Activated T-cell treated with anti-CD3 and anti-CD28 coated beads for 24 hours (primary cell): ENCODE measurements at places on chromosomes 5 and 9.

GRCh38 chr5:56983593-56984361 is 31.9 kb upstream of the MIER3 start:
- DNase-seq = no peak

DNA sequence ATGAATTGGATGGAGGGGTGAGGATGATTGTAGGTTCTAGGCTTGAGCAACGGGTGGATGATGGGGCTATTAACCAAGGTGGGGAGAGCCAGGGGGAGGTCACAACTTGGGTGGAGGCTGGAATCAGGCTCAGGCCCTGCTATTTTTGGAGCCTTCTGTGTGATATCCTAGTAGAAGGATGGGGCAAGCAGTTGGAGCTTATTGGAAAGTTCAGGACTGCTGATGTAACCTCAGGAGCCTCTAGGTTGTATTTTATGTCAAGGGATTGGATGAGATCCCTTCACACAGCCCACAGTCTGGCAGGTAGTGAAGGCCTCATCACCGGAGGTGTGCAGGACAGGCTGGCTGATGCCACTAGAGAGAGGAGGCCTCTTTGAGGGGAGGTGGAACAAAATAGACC is 11.2 kb upstream of the RPS14 start:
- DNase-seq = no peak

DNA sequence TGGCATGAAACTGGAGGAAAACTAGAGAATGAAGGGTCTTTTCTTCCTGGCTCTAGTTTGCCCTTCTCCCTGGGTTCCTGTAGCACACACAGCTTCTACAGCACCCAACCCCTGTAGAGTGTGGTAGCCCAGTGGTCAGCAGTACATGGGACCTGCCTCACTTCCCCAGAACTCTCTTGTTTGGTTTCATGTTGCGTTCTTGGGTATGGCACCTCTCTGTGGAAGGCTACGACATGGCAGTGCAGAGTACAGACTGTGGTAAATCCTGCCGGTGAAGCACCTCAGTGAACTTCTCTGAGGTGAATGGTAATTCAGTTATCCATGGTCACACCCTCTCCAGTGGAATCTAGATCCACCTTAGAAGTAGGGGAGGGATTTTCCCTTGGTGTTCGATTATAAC is 105.5 kb downstream of the TLR4 start:
- no peak for DNase-seq

GRCh38 chr5:178165581-178165980 is 11.9 kb upstream of the NHP2 start:
- no peak for DNase-seq
